Kidney capillary endothelial cell (primary cell): ENCODE measurements at places on chromosomes 1 and 21.

- DNase-seq: no peak
Observed at GRCh38 chr1:190754666-190755065, 277.0 kb upstream of the BRINP3 start.

- no peak for DNase-seq
Observed at GRCh38 chr1:40699787-40700186, 8.3 kb downstream of the NFYC start.

DNA sequence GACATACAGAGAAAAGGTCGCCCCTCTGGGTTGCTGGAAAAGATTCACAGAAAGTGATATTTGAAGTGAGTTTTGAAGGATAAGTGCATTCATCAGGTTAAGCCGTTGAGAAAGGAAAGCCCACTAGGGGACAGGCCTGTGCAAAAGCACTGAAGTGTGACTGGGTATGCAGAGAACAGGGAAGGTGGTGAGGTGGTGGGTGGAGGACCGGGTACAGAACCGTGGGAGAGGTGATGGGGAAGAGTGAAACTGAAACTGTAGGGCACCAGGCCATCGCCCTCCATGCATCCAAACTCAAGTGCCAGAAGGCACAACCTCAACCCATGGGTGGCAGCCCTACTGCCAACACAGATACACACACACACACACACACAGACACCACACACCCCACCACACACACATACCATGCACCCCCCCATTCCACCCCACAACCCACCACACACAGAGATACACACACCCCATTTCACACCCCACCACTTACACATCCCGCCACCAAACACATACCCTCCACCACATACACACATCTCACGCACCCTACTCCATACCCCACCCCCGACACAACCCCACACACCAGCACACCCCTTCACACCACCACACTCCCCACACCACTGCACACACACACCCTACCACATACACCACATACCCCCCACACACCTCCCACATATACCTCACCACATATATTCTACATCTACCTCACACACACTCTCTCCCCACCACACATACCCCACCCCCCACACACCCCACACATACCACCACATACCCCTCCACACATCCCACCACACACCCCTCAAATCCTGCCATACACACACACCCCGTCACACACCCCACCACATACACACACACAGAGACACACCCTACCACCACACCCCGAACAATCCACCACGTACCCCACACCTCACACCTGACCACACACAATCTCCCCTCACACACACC lies 59.0 kb downstream of the TSEN15 start:
- no peak for DNase-seq

DNA sequence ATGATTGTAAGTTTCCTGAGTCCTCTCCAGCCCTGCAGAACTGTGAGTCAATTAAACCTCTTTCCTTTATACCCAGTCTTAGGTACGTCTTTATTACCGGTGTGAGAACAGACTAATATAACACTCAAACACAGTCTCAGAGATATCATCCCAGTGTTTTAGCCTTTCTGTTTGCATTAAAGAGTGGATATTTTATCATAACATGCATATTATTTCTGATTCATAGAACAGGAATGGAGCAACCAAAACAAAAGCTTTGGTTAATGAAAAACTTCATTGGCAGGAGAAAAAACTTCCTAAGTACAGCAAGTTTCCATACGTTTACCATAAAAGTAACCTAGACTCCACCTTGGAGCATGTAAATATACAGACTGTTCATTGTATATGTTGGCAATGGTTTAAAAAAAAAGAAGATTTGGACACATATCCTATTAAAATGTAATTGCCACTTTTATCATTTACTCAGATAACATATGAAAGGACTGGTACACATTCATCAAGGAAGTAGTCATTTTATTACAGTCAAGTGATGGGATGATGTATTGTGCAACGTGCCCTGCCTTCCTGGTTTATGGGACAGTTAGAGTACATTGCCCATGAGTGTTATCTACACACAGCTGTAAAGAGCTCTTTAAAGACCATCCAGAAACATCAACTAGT lies 144.8 kb downstream of the ETS2 start:
- no peak for DNase-seq

- DNase-seq: no peak
Observed at GRCh38 chr1:236206548-236206947, 64.2 kb downstream of the GPR137B start.

- DNase-seq: peak; percentile 77
Observed at GRCh38 chr1:231951374-231951773, 324.8 kb downstream of the DISC1 start.

GRCh38 chr1:183780757-183781156 lies 24.2 kb upstream of the RGL1 start:
- DNase-seq: no peak

DNA sequence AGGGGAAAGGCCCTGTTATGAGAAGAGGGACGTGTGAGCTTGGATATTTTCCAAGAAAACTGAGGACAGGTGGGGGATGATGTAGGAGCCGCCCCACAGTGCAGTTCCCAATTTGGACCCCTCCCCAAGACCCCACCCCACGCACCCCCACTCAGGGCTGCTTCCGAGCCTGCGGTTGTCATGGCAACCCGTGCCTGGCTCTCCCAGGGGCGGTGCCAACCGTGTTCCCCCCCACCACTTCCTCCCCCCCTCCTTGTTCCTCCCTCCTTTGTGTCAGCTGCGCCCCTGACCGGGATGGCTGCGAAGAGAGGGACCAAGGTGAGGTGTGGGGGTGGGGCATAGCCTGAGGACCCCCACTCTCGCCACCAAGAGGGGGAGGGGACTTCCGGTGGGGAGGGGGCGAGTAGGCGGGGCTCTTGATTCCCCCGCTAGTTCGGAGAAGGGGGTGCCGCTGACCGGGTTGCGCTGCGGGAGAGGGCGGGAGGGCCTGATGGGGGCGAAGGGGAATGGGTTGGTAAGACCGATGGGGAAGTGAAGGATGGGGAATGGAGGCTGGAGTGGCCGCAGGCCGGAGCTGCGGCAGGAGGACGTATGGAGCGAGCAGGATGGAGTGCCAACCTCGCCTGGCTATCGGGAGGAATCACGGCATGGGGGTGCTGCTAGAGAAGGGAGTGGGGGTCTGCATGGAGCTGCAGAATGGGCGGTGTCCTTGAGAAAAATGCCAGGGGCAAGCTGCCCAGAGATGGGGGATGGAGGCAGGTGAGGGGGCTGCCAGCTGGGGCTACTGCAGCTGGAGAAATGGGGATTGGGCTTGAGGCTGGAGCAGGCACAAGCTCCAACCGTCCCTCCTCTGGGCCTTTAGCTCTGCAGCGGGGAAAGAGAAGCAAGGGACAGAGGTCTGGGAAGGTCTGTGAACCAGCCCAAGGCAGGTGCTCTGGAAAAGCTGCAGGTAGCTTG lies 953 bp downstream of the TRIM46 start:
- no peak for DNase-seq

DNA sequence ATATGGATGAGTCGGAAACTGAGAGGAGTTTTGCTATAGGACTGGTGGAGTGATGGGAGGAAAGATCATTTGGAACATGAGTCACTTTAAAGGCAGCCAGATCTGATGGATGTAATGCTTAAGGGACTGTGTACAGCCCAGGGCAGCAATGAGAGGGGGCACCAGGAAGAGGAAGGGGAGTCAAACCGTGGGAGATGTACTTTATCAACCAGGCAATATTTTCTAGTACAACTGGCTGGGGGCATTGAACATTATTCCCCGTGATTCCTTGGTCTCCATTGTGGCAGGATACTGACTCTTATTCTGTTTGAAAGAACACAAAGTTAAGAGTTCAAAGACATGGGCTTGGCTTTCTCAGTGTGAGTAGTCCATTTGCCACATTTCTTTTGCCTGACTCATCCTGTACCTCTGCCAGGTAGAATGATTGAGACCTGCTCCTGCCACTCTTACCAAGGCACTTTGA lies 268.2 kb upstream of the NR5A2 start:
- no peak for DNase-seq

DNA sequence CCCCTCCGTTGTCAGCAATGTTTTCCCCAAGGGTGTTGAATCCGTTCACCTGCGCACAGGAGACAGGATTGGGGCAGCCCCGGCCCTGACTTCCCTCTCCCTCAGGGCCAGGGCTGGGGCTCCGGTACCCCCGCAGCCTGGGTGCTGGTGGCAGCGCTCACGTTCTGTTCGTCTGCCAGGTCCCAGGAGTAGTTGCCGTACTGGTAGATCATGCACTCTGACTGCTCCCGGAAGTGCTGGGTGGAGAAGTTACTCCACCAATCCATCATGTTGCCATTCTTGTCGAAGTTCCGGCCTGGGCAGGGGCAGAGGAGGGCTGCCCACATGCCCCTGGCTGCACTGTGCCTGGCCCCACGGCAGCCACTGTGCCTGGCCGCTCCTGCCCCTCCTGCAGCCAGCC lies 6.1 kb downstream of the PRXL2B start:
- no peak for DNase-seq

GRCh38 chr1:192958871-192959270 lies 100.3 kb downstream of the UCHL5 start:
- DNase-seq: no peak

DNA sequence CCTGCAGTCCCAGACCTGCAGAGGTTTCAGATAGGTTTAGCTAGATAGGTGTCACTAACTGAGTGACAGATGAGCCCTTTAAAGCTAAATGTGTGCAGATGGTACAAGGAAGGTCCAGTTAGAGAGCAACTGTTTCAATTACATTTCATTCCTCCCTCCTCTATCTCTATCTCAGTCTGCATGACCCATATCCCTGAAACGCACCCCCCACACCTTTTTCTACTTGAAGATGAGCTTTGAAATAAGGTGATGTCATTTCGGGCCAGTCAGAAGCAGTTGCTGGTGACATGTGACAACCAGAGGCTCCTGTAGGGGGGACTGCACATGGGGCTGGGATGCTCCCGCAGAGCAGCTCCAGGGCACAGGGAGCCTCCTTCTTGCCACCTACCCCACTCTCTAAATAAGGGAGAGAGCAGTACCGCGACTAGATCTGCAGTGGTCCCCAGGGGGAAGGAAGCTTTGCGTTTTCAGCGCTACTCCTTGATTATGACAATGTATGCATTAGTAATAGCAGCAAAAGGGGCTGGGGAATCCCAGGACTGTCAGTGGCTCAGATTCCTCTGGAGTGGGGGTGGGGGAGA lies 4.3 kb downstream of the ATP8B2 start:
- DNase-seq: no peak
